Epithelial cell of alveolus of lung (primary cell): ENCODE measurements at places on chromosomes 7 and 10. TPM values are rescaled to one million over a fixed set of nuclear protein-coding genes. Genes with fewer than 3 reads are reported as not detected.

The RAMP3 gene
- not detected in 2 replicates for total RNA-seq

The POLL gene
- total RNA-seq, result 16.0 and 31.5 TPM in 2 replicates

The CYP2E1 gene
- under 0.01 and 1.7 TPM in 2 replicates for total RNA-seq

The OR9A2 gene
- not detected in 2 replicates for total RNA-seq

The ATG9B gene
- total RNA-seq, result 0.13 and 0.64 TPM in 2 replicates

The TBC1D12 gene
- 6.6 and 7.8 TPM in 2 replicates for total RNA-seq

The SMO gene
- 15.9 and 32.0 TPM in 2 replicates for total RNA-seq

The KLHDC10 gene
- total RNA-seq, result 15.5 and 18.2 TPM in 2 replicates

The GATA3 gene
- 0.08 and 0.26 TPM in 2 replicates for total RNA-seq

The URGCP gene
- total RNA-seq, result 18.3 and 19.3 TPM in 2 replicates

The ZNF425 gene
- 1.6 and 6.6 TPM in 2 replicates for total RNA-seq

The AS3MT gene
- total RNA-seq, result 0.78 and 1.8 TPM in 2 replicates

The PPP1R9A gene
- 0.24 and 0.26 TPM in 2 replicates for total RNA-seq

The CNPY1 gene
- total RNA-seq, result not detected in 2 replicates

The NKX2-3 gene
- total RNA-seq, result not detected in 2 replicates

The INMT gene
- 1.7 and 11.2 TPM in 2 replicates for total RNA-seq

The EPHB6 gene
- total RNA-seq, result 10.5 and 23.0 TPM in 2 replicates

The CYP26A1 gene
- total RNA-seq, result not detected in 2 replicates

The ATP6V0A4 gene
- total RNA-seq, result not detected in 2 replicates

The SLC26A3 gene
- not detected in 2 replicates for total RNA-seq

The ASIC3 gene
- 0.13 and 0.96 TPM in 2 replicates for total RNA-seq

The PPP1R17 gene
- total RNA-seq, result not detected in 2 replicates

The MOGAT3 gene
- total RNA-seq, result not detected in 2 replicates

The KCND2 gene
- 1.7 and 2.6 TPM in 2 replicates for total RNA-seq

The CC2D2B gene
- not detected in 2 replicates for total RNA-seq

The ASB10 gene
- not detected in 2 replicates for total RNA-seq

The SPDYE1 gene
- total RNA-seq, result not detected in 2 replicates

The SLC16A12 gene
- total RNA-seq, result 0.24 and 0.91 TPM in 2 replicates

The GIMAP4 gene
- 1.4 TPM in 1 of 2 replicates, not detected in the other for total RNA-seq

The LRIT1 gene
- total RNA-seq, result not detected in 2 replicates

The RPEL1 gene
- 0.13 TPM in 1 of 2 replicates, not detected in the other for total RNA-seq
